ENCODE measurements at places on chromosomes 13 and 19.

DNA sequence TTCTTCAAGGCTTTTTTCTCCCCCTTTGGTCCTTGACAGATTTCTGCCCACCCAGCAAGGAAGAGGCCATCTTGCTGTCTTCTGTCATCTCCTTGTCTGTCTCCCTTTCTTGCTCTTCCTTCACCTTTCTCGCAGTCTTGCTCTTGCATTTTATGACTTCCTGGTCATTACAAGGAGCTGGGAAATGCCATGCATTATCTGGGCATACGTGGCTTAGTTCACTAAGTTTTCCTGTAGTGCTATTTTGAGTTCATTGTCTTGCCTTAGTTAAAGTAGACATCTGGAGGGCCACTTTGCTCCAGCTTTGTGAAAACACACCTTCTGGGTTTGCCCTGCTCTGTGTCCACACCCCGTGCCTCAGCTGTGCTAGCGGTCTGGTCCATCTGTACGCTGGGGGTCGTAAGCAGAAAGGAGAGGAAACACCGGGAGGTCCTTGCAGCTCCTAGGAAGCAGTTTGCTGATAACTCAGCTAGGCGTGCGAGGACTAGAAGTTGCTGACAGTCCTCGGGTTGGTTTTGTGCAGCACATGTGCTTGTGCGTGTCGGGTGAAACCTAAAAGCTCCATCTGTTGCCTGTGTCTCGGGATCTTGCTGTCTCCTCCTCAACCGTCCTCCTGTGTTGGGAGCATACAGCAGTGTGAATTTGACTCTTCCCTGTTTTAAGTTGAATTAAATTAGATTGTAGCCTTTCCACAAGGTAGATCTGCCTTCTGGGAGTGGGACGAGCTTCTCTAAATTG is 59.4 kb downstream of the ARHGEF7 start:
- no peak for DNase-seq

GRCh38 chr13:77409412-77409811 is 82.5 kb upstream of the MYCBP2 start:
- DNase-seq = no peak

DNA sequence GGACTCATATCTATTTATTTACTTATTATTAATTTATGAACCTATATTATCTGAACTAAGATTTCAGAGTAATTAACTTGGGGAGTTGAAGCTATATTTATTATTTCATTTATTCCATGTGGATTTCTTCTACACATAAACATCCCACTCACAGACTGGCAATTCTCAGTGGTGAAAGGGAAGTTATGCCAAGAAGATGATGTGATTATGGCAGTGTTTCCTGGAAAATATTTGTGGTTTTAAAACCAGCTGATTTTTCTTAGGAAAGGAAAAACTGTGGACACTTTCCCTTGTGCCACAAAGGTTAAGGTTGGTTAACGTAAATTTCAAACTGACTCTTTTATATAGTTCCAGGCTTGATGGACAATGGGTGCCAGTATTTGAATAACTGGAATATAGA is 513.1 kb downstream of the SLITRK6 start:
- DNase-seq = no peak

GRCh38 chr13:45055198-45055901 is 65.0 kb upstream of the GTF2F2 start:
- peak; percentile 80 for DNase-seq

GRCh38 chr19:15702534-15702930 is 25.3 kb upstream of the OR10H2 start:
- no peak for DNase-seq

- DNase-seq = no peak
Observed at GRCh38 chr13:60655256-60655655, 258.2 kb downstream of the TDRD3 start.

DNA sequence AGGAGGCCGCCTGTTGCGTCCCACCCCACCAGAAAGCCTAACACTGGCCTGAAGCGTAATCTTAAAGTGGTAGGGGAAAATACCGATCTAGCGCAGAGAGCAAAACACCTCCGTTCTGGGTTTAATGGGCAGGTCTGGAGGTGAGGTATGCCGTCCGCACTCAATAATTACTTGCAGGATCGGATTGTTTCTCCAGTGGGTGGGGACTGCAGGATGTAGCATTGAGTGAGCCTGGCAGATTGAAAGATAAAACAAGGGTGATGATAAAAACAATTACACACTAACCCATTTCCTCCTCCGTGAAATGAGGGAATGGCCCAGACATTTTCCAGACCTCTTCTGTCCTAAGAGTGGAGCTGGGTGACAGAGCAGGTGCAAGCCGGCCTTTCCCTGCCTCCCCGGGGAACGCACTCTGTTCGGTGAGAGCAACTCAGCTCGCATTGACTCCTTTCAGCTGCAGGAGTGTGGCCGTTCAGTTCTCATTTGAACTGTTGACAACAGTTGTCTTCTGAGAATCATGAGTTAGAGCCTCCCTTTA is 110.2 kb upstream of the DOCK9 start:
- DNase-seq = no peak

- DNase-seq = no peak
Observed at GRCh38 chr13:33933810-33934209, 115.9 kb downstream of the RFC3 start.

DNA sequence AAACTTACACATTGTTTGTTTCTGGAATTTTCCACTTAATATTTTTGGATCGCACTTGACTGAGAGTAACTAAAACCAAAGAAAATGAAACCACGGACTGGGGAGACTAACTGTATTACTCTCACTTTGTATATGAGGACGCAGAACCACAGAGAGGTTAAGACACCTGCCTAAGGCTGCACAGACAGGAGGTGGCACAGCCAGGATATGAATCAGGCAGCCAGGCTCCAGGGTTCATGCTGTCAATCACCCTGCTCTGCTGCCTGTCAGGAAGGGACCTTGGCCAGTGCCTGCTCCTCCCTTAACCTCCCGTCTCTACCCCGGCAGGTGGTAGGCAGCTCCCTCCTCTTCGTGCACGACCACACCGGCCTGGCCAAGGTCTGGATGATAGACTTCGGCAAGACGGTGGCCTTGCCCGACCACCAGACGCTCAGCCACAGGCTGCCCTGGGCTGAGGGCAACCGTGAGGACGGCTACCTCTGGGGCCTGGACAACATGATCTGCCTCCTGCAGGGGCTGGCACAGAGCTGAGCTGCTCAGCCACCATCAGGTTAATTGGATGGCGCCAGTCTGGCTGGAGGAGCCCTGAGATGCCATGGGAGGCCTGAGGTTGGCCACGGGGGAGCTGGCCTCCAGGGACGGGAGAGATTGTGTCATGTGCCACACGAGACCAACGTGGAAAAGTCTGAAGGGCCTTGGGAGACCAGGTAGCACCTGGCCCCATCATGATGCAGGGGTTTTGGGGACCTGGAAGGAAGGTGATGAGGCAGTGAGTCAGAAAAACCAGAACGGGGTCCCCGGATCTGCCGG is 11.0 kb downstream of the ACTMAP start:
- DNase-seq = no peak
